ENCODE measurements at places on chromosomes 1 and 21.

DNA sequence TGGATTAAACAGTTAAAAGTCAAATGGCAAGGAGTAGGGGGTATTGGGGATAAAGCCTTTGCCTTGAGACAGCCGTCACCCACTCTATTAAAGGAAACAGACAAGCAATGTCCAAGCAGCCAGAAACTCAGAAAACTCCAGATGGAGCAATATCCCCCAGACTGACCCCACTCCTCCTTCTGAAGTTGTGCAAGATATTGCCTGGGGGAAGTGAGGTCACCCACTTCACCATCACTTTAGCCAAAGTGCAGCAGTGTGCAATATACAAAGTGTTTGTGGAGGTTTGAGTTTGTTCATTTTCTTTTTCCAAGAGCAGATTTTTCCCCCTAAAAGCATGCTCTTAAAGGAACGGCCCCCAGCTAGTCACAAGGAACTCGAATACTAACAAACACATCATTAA lies 125.1 kb downstream of the ETS2 start:
- H3K4me3 ChIP-seq, result no peak overlapping the region
- H3K27ac ChIP-seq, result no peak overlapping the region
- no peak for DNase-seq
- H3K4me1 ChIP-seq, result peaks cover 25% of the 10 kb centered on the region

DNA sequence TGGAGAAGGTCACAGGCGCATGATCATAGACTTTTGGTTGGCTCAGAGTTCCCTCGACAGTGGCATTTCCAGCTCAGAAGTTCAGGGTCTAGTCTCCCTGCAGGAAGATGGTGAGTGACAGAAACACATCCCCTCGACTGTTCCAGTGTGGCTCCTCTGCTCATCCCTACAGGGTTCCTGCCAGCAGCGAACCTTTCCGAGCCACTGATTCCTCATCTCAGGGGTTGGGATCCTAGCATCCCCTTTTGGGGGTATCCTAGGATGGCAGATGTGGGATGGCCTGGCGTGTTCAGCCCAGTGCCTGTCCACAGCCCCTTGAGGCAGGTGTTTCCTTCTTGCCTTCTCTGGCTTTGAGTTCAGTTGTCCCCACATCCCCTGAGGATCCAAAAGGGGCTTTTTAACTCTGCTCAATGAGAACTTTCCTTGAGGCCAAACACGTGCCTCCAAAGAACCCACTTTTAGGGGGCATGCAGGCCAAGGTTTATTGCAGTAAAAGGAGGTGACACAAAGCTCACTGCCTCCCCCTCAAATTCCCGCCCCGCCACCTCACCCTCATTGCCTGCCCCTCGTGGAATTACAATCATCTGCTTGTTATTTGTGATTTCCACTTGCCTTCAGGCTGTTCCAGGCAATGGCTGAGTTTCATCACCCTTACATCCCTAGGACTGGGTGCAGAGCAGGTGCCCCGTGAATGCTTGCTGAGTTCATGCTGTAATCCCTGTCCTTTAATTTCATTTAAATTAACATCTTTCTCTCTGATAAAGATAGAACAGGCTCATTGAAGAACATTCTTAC lies 440.7 kb downstream of the CAMTA1 start:
- no peaks in the 10 kb centered on the region for H3K4me1 ChIP-seq
- no peak overlapping the region for H3K27ac ChIP-seq
- H3K36me3 ChIP-seq, result no peaks in the 10 kb centered on the region
- H3K27me3 ChIP-seq, result no peaks in the 10 kb centered on the region
- H3K4me3 ChIP-seq, result no peak overlapping the region

GRCh38 chr1:47635597-47635996 lies 197.8 kb downstream of the FOXD2 start:
- DNase-seq, result no peak
- no peaks in the 10 kb centered on the region for H3K27me3 ChIP-seq
- H3K36me3 ChIP-seq, result no peaks in the 10 kb centered on the region
- H3K4me3 ChIP-seq, result no peak overlapping the region
- no peak overlapping the region for H3K27ac ChIP-seq
- no peaks in the 10 kb centered on the region for H3K4me1 ChIP-seq

- no peaks in the 10 kb centered on the region for H3K27me3 ChIP-seq
- H3K4me1 ChIP-seq, result peaks cover 2% of the 10 kb centered on the region
- H3K4me3 ChIP-seq, result no peak overlapping the region
- no peak overlapping the region for H3K27ac ChIP-seq
These were observed 100.0 kb upstream of the SERTAD4 start for GRCh38 chr1:210132582-210132981.

DNA sequence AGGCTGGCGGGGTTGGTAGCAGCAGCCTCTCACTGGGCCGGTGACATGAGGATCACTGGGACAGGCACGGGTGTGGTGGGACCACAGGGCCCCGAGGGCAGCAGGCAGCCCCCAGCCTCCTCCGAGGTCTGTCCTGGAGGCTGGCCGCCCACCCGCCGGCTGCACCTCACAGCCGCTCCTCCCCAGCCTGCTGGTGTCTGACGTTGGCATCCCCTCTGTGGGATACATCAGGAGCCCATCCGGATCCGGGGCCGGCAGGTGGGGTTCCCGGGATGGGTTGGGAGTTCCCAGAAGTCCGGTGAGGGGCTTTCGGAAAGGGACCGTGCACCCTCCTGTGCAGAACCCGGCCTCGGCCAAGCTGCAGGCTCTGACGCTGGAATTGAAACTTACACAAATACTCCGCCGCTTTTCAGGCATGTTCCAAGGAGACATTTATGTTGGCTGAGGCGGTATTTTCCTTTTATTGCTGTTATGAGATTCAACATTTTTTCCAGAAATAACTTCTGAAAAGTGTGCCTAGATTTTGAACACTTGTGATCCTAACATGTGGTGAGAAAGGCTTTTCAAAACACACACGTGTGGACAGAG lies 142.1 kb upstream of the ARHGEF16 start:
- no peak for DNase-seq
- H3K4me3 ChIP-seq, result no peak overlapping the region
- H3K27ac ChIP-seq, result no peak overlapping the region

DNA sequence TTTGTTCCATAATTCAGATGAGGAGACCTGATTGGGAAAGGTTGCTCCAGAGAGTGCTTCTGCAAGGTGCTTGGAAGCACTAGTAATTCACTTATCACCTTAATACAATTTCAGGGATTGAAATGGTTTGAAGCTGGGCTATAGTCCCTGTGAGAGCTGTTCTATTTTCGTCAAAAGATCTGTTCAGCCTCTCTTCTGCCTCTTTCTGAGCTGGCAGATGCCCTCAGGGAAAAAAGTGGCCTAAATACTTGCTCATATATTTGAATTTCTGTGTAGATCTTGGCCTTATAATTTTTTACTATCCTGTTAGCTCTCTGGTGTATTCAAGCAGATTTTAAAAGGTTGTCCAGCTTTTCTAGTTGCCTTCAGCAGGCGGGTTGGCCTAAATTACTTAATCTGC lies 22.3 kb downstream of the C1orf146 start:
- H3K4me3 ChIP-seq, result no peak overlapping the region
- H3K27ac ChIP-seq, result no peak overlapping the region
- no peak for DNase-seq
- H3K27me3 ChIP-seq, result peaks cover 4% of the 10 kb centered on the region

- H3K27me3 ChIP-seq, result no peaks in the 10 kb centered on the region
- H3K4me3 ChIP-seq, result no peak overlapping the region
- DNase-seq, result no peak
- no peak overlapping the region for H3K27ac ChIP-seq
- no peaks in the 10 kb centered on the region for H3K4me1 ChIP-seq
These were observed 6.6 kb upstream of the PCP4 start for GRCh38 chr21:39860600-39860999.

DNA sequence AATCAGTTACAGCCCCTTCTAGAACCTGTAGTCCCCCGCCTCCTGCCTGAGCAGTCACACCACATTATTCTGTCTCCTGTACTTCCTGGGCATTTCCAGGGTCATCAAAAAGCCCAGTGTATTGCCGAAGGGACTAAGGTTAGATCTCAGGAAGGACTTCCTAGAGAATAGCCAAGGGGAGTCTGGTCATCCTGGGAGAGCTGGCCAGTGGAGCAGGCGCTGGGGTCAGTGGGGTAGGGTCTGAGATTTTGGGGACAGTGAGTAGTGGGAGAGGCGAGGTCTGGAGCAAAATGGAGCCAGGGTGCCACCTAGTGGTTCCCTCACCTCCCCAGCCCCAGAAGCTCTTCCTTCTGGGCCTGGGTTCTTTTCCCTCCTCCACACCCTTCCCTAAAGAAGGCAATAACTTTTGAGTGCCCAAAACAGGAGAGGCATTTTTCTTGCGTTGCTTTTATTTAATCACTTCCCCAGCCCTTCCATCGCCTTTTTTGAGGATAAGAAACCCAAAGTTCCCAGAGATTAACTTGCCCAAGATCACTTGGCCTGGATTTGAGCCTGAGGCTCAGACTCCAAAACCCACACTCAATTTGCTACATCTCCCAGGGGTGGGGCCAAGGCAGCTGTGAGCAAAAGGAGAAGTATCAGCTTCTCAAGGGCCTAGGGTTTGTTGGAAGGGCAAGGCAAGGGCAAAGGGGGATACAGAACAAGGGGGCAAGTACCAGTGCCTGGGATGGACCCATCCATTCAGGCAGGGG lies 7.3 kb upstream of the PMVK start:
- H3K27ac ChIP-seq, result peak overlapping the region; percentile 92
- DNase-seq, result no peak
- peaks cover 50% of the 10 kb centered on the region for H3K4me1 ChIP-seq
- H3K36me3 ChIP-seq, result peaks cover 25% of the 10 kb centered on the region
- no peaks in the 10 kb centered on the region for H3K27me3 ChIP-seq

- no peak for DNase-seq
- H3K36me3 ChIP-seq, result no peaks in the 10 kb centered on the region
- H3K27me3 ChIP-seq, result no peaks in the 10 kb centered on the region
- H3K27ac ChIP-seq, result no peak overlapping the region
- no peak overlapping the region for H3K4me3 ChIP-seq
These were observed 33.9 kb upstream of the BRINP3 start for GRCh38 chr1:190511554-190511953.

DNA sequence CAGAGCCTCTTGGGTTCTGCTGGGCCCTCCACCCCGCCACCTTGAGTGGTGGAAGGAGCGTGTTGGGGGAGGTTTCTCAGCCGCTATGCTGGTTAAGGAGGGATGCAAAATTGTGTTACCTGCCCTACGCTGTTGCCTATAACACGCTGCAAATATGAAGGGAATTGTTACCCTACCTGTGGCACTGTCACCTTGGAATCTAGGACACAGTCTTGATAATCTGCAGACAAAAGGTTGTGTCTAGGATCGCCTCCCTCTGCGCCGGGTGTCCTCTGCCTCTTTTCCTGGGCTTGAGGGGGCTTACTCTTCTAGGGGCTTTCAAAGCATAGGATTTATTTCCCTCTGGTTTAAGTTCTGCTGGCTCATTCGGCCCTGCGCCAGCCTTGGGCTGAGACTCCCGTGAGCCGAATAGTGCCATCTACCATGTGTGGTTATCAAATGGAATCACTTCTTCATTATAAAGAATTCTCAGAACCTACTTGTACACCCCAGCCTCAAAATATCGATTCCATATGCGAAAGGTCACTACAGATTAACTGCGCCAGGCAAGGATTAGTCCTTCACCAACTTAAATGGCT lies 697 bp downstream of the SLC22A15 start:
- H3K27me3 ChIP-seq, result peaks cover 69% of the 10 kb centered on the region
- DNase-seq, result no peak
- no peak overlapping the region for H3K27ac ChIP-seq
- H3K4me1 ChIP-seq, result peaks cover 7% of the 10 kb centered on the region

- no peak overlapping the region for H3K4me3 ChIP-seq
- DNase-seq, result no peak
- H3K27ac ChIP-seq, result no peak overlapping the region
- peaks cover 11% of the 10 kb centered on the region for H3K27me3 ChIP-seq
- H3K4me1 ChIP-seq, result no peaks in the 10 kb centered on the region
- no peaks in the 10 kb centered on the region for H3K36me3 ChIP-seq
These were observed 47.8 kb upstream of the NRDC start for GRCh38 chr1:51926171-51926812.

GRCh38 chr1:201008666-201009360 lies 14.7 kb downstream of the KIF21B start:
- DNase-seq, result no peak
- peaks cover 19% of the 10 kb centered on the region for H3K36me3 ChIP-seq
- no peak overlapping the region for H3K4me3 ChIP-seq
- no peak overlapping the region for H3K27ac ChIP-seq
- no peaks in the 10 kb centered on the region for H3K27me3 ChIP-seq
- H3K4me1 ChIP-seq, result peaks cover 33% of the 10 kb centered on the region

DNA sequence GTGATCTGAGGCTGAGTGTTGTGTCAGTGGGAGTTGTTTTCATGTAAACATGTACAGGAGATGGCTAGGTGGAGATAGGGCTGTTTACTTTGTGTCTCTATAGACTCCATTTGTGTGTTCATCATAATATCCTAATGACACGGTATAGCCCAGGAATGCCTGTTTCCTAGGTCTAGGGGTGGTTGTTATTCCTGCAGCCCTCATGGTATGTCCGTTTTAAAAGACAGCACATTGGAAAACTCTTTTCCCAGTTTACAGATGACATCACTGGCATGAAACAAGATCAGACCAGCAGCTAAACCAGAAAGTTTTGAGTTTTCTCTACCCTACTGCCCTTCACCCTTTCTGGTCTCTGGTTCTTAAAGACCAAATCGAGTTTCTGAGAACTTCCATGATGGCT lies 227.3 kb upstream of the TMEM51 start:
- no peaks in the 10 kb centered on the region for H3K36me3 ChIP-seq
- H3K4me1 ChIP-seq, result peaks cover 4% of the 10 kb centered on the region
- H3K27me3 ChIP-seq, result peaks cover 49% of the 10 kb centered on the region

DNA sequence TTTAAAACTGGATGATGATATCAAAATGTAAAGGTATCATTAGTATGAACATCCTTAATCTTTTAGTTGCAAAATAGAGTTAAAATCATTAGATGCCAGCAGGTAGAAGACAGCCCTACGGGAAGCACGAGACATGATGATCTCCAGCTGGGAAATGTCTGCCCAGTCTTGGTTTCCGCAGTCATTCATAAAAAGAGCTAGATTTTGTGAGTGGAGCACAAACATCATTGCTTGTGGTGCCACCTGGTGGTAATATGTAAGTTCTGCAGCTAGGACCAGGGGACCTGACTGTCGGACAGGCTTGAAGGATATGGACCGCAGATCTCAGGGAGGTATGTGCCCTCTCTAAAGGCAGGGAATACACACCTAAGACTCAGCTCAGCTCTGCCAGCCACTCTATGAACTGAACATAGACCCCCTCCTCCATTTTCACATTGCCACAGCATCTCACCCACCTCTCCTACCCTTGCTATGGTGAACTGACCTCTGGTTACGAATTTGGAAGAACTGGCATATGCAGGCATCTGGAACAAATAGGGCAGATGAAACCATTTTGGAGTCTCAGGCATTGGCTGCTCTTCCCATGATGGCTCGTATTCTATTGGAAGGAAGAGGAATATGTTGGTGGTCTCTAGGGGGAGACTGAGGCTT lies 9.2 kb downstream of the FCMR start:
- DNase-seq, result peak; percentile 49
- peaks cover 50% of the 10 kb centered on the region for H3K4me1 ChIP-seq
- peaks cover 16% of the 10 kb centered on the region for H3K27me3 ChIP-seq
- H3K27ac ChIP-seq, result no peak overlapping the region
- peaks cover 68% of the 10 kb centered on the region for H3K36me3 ChIP-seq
- no peak overlapping the region for H3K4me3 ChIP-seq

GRCh38 chr1:194102607-194103006 lies 916.2 kb upstream of the B3GALT2 start:
- no peaks in the 10 kb centered on the region for H3K4me1 ChIP-seq
- no peaks in the 10 kb centered on the region for H3K27me3 ChIP-seq
- no peak for DNase-seq
- no peaks in the 10 kb centered on the region for H3K36me3 ChIP-seq
- no peak overlapping the region for H3K4me3 ChIP-seq

Measured in T-helper 2 cell treated with Interferon-gamma antibody and Interleukin-4, amounts not matched to agents 5 μg/mL and 100 μg/mL, for 36 hours (primary cell).